ENCODE measurements at places on chromosomes 3 and 15.

- DNase-seq = no peak
Observed at GRCh38 chr3:126433496-126434263, 39.0 kb downstream of the CFAP100 start.

GRCh38 chr3:116256843-116257485 is 188.3 kb downstream of the LSAMP start:
- no peak for DNase-seq

DNA sequence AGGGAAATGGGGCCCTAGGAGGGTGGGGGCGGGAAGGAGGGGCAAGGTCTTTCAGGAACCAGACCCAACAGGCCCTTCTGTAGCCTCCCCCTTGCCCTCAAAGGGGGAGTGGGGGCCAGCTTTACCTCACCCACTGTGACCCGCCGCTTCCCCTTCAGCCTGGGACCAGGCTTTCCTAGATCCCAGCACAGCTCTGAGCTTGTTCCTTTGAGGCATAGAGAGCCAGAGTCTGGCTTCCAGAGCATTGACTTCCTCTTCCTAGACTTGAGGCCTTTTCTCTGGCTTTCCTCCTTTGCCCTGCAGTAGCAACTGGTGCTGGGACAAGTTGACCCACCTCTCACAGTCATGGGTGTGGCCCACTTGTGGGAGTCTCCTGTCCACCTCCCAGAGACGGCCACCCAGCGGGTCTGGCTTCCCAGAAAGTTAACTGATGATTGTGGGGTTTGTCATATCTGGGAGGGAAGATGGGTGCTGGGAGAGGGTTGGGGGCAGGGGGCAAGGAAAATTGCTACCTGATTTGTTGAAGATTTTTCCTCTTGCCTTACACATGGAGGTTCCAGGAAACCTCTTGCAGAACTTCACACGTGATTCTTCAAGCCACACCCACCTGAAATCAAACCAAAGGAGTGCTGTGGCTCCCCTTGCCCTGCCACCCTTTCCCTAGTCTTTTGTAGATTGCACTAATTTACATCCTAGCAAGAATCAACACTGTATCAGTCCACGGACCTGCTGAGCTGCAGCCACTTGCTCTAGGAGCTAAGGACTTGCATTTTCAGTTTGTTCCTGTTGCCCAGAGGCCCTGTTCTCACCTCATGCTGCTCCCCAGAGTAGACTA is 4.1 kb upstream of the CHST14 start:
- no peak for DNase-seq

- no peak for DNase-seq
Observed at GRCh38 chr3:114119776-114120175, 59.1 kb downstream of the DRD3 start.

DNA sequence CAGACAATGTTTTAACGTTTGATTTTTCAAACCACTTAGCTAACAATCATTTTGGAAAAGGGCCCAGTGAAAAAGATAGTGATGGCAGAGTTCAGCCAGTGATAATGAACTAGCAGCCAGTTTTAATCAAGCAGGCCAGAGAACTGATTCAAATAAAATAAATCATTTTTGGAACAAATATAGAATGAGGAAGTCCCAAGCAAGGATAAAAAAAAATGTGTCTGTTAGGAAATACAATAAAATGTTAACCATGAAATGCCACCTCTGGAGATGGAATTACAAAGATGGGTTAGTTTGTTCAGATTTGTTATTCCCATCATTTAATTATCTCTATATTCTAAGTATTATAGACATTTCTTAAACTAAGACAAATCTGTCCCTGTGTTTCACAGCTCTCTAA is 1.1 kb downstream of the HERC1 start:
- DNase-seq = no peak

GRCh38 chr3:53078656-53079055 is 32.8 kb upstream of the SFMBT1 start:
- no peak for DNase-seq

- no peak for DNase-seq
Observed at GRCh38 chr3:51401735-51402134, 10.7 kb downstream of the RBM15B start.

DNA sequence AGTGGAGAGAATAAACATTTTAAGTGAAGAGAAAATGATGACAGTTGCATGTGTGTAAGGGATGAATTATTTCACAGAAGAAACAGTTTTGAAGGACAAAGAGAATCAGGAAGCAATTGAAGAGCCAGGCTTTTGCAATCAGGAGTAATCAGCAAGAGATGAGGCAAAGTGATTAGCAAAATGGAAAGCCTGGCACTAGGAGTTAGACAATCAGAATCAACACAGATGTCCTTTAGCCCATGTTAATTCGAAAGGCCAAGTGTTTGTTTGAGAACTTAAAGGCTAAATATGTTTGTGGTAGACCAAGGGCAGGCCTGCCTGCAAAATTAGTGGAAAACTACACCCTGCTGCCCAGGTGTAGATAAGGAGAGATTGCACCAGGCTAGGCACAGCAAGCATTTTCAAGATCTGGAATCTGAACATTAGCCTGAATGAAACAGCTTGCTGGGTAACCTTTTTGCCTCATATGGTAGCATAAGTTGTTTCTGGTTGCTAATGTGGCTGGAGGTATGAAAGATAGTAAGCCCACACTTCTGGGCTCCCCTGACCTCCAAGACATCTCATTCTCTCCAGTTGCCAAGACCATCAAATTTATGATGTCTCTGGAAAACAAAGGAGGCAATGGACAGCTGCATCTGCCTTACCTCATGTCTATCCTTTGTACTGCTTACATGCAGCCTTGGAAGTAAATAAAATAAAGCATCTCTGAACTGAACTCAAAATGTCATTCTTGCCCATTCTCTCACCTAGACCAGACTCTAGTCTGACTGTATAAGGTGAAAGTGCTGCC is 22.0 kb upstream of the LEKR1 start:
- no peak for DNase-seq

DNA sequence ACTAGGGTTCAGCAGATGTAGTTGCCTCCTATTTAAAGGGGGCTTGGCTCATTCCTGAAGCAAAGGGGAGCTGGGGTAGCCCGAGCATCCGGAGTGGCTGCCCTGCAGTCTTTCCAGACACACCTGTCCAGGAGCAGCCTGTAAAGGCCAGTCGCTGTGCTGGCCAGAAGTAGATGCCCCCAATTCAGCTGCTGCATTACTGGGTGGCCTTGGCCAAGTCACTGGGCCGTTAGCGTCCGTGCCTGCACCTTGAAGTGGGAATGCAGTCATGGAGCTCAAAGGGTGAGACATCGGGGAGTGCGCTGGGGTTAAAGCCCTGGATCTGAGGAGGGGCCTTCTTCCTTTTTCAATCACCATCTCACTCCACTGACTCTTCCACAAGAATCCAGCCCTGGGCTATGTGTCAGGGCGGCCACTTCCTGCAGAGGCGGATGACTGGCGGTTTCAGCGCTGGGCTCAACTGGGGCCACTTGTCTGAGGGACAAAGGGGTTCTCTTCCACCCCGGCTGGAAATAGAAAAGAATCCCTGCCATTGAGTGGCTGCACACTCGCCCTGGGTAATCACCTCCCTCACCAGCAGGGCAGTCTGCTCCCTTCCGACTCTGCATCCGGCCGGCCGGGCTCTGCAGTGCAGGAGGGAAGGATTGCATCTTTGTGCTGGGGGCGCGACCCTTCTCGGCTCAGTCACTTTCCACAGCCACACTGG is 11.8 kb downstream of the ALDH1A3 start:
- DNase-seq = no peak

DNA sequence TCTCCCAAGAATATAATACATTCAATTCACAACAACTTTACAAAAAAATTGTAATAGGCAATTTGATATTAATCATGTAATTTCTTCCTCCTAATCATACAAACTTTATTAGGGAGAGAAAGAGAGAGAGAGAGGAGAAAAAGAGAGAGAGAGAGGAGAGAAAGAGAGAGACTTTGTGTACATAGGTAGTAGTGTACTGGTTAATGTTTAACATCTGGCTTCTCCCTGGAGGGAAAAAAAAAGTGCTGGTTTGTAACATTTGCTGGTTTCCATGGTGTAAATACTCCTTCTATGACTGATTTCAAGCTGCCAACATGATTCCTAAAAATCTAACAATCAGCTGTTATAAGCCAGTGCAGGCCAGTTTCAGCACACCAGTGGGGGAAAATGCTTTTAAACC is 98.0 kb upstream of the ARHGEF26 start:
- DNase-seq = no peak
